SK-N-SH (cell line): ENCODE measurements at places on chromosomes 7 and 10.

DNA sequence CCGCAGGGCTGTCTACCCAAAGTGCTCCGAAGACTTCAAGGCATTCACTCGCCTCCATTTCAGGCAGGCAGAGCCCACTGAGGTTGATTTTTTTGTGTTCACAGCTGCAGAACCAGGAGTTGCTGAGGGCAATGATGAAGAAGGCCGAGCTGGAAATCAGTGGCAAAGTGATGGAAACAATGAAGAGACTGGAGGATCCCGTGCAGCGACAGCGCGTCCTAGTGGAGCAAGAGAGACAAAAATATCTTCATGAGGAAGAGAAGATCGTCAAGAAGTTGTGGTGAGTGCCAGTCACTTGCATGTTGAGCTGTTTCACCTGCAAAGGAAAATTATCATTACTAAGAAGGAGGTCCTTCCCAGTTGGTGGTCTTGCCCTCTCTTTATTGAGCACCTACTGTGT lies 210.5 kb downstream of the ARHGAP21 start:
- no peak for DNase-seq

GRCh38 chr7:97865104-97865503 lies 7.1 kb downstream of the ASNS start:
- DNase-seq = no peak

- no peak for DNase-seq
Observed at GRCh38 chr10:119299531-119299930, 92.2 kb downstream of the GRK5 start.

DNA sequence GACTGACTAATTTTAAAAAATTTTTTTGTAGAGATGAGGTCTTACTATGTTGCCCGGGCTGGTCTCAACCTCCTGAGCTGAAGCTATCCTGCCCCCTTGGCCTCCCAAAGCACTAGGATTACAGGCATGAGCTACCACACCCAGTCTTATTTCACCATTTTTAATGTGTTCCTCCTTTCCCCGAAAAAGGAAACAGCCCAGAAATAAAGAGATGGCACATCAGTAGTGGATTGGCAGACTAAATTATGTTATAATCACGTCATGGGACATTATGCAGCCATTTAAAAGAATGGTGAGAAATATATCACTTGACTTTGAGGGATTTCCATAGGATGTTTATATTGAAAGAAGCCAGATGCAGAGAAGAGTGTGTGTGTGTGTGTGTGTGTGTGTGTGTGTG lies 40.5 kb downstream of the CAPZA2 start:
- DNase-seq = no peak

GRCh38 chr10:78866731-78867554 lies 201.8 kb upstream of the ZMIZ1 start:
- peak; percentile 61 for DNase-seq

DNA sequence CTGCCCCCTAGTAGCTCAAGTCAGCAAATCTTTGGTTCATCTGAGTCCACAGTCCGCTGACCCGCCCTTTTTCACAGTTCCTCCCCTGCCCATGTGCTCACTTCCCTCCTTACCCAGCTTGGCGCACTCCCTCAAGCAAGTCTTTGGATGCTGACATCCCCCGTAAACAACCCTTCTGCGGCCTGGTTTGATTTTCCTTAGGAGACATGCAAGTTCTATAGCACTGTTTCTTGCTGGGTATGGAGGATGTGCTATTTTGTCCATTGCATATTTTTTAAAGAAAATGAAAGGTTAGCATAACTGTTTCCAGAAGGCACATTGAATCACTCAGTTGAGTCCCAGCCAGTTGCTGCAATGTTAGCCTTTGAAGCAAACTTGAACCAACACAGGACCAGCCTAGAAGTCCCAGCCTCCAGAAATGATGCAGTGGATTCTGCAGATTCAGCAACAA lies 38.2 kb downstream of the HTRA1 start:
- DNase-seq = no peak

DNA sequence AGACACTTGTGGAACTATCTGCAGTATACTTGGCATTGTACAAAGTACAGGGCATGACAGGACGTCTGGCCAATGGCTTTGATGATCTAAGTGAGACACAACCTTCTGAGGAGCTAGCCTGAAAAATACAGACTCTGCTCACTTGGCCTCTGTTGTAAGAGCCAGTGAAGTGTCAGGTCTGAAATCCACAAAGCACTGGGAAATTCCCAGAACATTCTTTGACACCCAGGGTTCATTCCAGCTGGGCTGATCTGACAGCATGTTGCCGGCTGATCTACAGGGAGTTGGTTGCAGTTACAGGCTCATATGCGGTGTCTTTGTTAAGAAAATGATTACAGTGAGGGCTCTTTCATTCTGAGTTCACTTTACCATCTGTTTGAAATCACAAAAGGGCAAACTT lies 354.6 kb downstream of the PHF14 start:
- DNase-seq = no peak
